Activated naive CD4-positive, alpha-beta T cell treated with anti-CD3 and anti-CD28 coated beads, Interleukin-2, amount 50 U/mL, for 16 hours (primary cell): ENCODE measurements at places on chromosomes 7 and 10.

DNA sequence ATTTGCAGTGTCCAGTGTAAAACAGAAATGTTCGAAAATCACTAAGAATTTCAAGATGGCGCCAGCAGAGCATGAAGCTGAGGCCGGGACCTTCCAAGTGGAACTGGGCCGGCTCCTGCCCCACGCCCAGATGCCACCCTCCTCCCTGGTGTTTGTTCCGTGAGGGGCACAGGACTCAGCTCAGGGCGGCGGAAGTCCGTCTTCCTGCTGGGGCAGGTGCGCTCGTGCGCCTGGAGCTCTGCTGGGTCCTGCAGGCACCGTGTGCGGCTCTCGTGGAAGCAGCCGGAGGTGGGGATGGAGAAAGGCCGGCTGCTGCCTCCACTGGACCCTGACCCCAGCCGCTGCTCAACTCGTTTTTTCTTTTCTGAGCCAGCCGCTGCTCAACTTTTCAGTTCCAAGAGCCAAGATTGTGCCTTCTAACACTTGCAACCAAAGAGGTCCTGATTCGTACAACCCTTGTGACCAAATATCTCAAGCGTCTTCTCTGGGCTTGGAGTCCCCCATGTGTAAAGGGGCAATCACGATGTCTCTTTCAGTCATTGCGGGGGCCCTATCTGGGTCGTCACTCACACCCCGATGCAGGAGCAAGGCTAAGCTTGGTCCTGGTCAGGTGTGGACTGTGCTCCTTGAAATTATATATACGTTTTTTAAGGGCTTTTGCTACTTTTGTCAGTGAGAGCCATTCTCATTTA is 334.4 kb downstream of the ADARB2 start:
- no peak for DNase-seq

- no peak for DNase-seq
Measured at GRCh38 chr10:61821153-61821552, 80.3 kb upstream of the ARID5B start.

GRCh38 chr7:131424219-131424822 is 96.6 kb downstream of the MKLN1 start:
- no peak for DNase-seq

- no peak for DNase-seq
Measured at GRCh38 chr7:77908664-77909063, 110.1 kb downstream of the PHTF2 start.

DNA sequence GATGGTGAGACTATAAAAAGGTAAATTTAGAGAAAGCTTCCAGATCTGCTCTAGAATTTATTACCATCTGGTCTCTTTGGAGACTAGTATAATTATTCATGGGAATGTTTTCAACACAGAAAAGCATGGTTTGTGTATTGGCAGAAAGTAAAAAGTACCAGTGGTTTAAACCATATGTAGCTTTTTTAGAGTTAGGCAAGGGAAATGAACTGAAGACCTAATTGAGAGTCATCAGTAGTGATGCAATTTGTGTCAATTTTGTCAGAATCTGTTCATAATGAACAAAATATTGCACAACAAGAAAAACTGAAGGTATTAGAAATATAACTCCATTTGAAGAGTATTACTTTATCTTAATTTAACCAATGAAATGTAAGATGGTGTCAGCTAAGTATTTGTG is 181.4 kb downstream of the ADK start:
- DNase-seq, result no peak

GRCh38 chr7:45688382-45688781 is 114.2 kb downstream of the ADCY1 start:
- no peak for DNase-seq

DNA sequence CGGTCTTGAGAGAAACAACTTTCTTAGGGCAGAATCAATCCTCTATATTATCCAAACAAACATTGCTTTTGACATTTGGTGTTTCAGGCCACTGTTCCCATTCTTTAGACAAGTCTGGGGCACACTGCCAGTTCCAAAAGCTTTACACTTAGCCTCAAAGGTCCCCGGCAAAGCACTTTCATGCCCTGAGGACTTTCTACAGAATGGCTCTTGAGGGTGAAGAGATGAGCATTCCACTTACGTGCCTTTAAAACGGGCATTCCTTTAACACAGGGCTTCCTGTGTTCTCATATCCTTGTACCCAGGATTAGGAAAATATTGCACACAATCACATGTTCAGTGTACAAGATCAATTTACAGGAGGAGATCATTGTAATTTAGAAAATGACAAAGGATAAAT is 13.1 kb upstream of the TMEM213 start:
- DNase-seq, result no peak

DNA sequence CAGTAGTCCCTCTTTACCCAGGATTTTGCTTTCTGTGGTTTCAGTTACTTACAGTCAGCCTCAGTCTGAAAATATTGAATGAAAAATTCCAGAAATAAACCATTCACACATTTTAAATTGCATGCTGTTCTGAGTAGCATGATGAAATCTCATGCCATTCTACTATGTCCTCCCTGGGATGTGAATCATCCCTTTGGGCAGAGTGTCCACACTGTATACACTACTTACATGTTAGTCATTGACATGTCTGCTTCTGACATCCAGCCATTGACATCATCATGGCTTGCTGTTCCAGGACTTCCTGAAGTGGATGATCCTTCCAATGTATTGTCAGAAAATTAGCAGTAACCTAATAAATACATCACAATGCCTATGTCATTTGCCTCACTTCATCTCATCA is 34.6 kb upstream of the MALRD1 start:
- no peak for DNase-seq

- DNase-seq, result no peak
Measured at GRCh38 chr10:78479467-78479866, 445.8 kb downstream of the RPS24 start.

GRCh38 chr7:105346138-105346537 is 42.6 kb downstream of the SRPK2 start:
- no peak for DNase-seq

DNA sequence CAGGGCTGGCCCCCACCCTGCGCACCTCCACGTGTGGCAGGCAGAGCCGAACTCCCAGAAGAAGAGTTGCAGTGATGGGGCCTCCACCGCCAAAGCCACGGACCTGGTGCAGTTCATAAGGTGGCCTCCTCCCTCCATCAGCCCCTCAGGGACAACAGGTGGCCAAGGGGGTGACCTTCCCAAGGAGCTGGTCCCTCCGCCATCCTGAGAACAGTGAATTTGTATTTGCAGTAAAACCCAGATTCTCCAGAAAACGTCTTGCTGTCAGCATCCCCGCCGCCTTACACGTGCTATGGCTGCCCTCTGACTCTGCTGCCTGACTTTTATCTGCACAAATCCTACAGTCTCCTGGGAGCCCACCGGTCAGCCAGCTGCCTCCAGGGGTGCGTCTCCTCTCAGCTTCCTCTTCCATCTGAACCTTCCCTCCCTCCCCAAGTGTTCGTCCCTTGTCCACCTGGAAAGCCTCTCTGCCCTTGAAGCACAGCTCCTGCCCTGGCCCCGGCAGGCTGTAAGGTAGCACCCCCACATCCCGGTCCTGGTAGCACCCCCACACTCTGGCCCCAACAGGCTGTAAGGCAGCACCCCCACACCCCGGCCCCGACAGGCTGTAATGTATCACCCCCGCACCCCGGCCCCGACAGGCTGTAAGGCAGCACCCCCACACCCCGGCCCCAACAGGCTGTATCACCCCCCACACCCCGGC is 311.8 kb downstream of the PTPRN2 start:
- no peak for DNase-seq

DNA sequence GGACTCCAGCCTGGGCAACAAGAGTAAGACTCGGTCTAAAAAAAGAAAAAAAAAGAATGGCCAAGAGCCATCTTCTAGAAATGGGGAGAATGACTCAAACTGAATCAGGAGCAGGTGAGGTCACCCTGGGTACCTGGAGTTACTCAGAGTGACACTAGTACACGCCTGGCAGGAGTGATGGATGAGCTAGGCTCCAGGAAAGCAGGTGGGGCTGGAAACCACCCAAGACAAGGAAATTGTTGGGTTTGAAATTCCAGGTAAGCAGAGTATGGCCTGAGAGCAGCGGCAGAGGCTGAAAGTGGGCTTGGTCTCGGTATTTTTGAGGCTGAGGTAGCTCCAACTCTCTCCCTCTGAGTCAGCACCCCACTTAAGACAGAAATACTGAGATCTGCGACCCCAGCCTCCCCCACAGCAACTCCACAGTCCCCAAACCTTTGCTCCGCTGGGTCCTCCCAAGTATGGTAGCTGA is 18.5 kb downstream of the DDIT4 start:
- peak; percentile 60 for DNase-seq

GRCh38 chr7:35630024-35630972 is 64.6 kb downstream of the HERPUD2 start:
- DNase-seq, result no peak

- DNase-seq, result no peak
Measured at GRCh38 chr10:64174666-64175255, 653.6 kb downstream of the REEP3 start.

- no peak for DNase-seq
Measured at GRCh38 chr10:79236433-79236765, 110.9 kb upstream of the PPIF start.

- no peak for DNase-seq
Measured at GRCh38 chr7:29457141-29457561, 106.5 kb upstream of the PRR15 start.

DNA sequence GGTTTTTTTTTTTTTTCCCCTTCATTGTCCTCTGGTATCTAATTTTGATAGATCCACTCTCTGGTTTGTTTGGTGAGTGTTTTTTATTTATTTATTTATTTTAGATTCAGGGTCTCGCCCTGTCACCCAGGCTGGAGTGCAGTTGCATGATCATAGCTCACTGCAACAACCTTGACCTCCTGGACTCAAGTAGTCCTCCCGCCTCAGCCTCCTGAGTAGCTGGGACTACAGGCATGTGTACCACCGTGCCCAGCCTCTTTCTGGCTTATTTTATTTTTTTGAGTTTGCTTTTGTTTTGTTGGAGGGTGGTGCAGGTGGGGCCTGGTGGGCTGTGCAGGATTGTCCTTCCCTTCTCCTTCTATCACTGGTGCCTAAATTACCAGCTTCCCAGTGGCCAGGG is 187.2 kb upstream of the SH2B2 start:
- DNase-seq, result no peak

GRCh38 chr7:28953633-28954032 is 4.5 kb downstream of the TRIL start:
- no peak for DNase-seq

GRCh38 chr10:71467569-71468362 is 71.0 kb downstream of the CDH23 start:
- DNase-seq, result no peak

DNA sequence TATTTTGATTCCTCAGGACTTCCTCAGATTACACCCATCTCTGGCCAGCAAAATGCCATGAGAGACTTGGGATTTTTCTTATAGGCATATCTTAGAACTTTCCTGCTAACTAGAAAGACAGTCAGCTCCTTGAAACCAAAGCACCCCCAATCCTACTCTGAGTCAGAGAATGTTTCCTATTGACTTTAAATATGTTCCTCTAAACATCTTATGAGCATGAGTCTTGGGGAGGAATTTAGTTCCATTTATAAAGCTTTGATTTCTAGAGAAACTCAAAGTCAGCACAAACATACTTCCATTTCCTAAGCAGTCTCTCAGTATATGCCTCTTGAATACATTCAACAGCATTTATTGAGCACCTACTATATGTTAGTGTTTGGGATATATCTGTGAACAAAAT is 128.5 kb downstream of the INHBA start:
- no peak for DNase-seq

DNA sequence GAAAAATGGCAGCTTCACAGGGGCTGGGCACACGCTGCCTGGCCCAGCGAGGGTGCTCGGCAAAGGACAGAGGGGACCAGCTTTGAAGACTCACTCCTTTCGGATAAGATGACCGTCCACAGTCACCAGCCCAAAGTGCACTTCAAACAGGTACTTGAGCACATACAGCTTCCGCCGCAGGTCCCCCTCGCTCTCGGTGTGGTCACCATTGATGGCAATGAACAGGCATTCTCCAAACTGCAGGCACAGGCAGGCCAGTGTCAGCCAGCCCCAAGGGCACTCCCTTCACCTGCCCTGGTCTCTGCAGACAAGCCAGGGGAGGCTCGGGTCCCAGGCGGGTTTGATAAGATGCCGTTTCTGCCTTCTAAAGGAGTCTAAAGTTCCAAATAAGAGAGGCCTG is 11.6 kb downstream of the HPS1 start:
- no peak for DNase-seq

- no peak for DNase-seq
Measured at GRCh38 chr10:97132273-97132672, 53.5 kb downstream of the SLIT1 start.
